Mesenchymal stem cell (in vitro differentiated cells and primary cell): ENCODE measurements at places on chromosomes 7 and 10.

DNA sequence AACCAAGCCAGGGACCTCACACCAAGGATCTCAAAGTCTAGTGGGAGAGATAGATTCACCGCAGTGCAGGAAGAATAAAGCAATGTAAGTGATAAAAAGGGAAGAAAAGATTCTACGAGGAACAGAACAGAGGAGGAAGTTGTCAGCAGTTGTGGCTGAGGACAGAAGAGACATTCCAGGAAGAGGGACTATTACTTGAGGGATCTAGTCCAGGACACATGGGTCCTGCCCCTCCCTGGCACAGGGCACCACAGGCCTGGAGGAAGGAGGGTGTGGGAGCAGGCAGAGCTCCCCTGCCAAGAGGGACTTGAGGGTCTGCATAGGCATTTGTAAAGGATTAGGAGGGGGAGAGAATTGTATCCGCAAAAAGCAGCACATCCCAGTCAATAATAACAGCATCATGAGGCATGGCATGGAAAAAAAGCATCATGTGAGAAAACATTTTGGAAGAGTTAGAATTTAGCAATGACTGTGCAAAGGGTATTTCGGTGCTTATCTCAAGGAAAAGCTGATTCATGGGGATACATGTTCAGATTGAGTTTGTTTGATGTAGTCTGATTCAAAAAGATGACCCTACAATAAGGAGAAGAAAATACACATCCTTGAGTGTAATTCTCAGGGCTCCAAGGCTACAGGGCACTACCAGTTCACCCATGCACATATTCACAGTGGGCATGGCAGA, 12.7 kb downstream of the C10orf71 start:
- H3K27ac ChIP-seq = no peak overlapping the region
- no peak overlapping the region for H3K4me3 ChIP-seq
- no peaks in the 10 kb centered on the region for H3K36me3 ChIP-seq
- no peaks in the 10 kb centered on the region for H3K4me1 ChIP-seq
- no peak for DNase-seq
- H3K27me3 ChIP-seq = peaks cover 55% of the 10 kb centered on the region

DNA sequence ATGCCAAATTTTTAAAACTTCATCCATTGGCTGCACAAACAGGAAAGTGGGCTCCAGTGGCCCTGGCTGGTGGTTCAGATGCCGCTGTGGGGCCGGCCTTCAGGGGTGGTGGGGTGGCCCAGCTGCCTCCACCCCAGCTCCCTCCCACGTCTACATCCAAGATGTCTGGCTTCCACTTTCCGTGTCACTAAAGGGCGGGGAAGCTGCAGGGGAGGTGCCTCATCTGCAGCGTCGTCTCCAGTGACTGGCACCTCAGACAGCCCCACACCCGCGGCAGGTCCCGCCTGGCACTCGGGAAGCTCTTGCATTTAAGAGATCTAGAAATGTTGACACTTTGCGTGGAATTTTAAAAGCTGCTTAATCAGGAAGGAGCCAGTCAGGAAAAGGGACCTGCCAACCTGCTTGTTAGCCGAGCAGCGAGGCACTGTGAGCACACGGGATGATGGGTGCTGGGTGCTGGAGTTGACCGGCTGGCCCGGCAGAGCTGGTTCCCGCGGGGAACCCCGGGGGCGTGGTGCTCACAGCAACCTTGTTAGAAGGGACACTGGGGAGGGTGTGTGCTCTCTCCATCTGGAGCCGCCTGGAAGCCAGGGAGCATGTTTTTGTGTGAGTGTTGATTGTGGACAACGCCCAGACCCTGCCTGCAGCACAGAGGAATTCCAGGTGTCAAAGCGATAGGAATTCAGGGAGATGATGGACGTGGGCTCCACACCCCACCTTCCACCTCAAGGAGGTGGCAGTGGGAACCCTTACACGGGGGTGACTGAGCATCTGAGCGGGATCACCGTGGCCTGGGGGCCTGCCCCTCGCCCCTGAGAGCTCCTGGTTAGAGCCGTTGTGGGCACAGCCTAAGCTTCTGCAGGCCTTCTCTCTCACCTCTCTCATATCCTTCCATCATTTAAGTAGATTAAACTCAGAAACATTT, 320.5 kb downstream of the PTPRN2 start:
- H3K27ac ChIP-seq = no peak overlapping the region
- no peak overlapping the region for H3K4me3 ChIP-seq
- no peaks in the 10 kb centered on the region for H3K27me3 ChIP-seq
- no peak for DNase-seq
- no peaks in the 10 kb centered on the region for H3K4me1 ChIP-seq

GRCh38 chr7:11127988-11128387, 154.3 kb downstream of the PHF14 start:
- H3K36me3 ChIP-seq = no peaks in the 10 kb centered on the region
- DNase-seq = peak; percentile 12
- no peak overlapping the region for H3K27ac ChIP-seq

GRCh38 chr10:70921285-70921684, 32.9 kb upstream of the PCBD1 start:
- H3K27ac ChIP-seq = no peak overlapping the region
- no peak overlapping the region for H3K4me3 ChIP-seq
- H3K4me1 ChIP-seq = no peaks in the 10 kb centered on the region
- peaks cover 63% of the 10 kb centered on the region for H3K27me3 ChIP-seq

DNA sequence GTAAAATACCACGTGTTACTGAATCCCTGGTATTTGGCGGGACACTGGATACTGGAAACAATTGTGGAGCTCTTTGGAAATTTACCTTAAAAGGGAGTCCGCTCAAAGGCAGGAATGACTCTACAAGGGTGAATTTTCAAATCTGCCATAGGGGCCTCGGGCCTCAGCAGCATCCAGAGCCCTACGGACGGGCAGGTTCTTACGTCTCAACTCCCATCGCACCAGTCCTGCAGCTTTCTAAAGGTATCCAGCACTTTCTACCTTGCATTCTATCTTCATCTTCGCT, 248 bp downstream of the PSPH start:
- DNase-seq = no peak
- H3K27me3 ChIP-seq = no peaks in the 10 kb centered on the region
- H3K4me3 ChIP-seq = peak overlapping the region; percentile 98
- peak overlapping the region; percentile 94 for H3K27ac ChIP-seq
- H3K4me1 ChIP-seq = peaks cover 23% of the 10 kb centered on the region

DNA sequence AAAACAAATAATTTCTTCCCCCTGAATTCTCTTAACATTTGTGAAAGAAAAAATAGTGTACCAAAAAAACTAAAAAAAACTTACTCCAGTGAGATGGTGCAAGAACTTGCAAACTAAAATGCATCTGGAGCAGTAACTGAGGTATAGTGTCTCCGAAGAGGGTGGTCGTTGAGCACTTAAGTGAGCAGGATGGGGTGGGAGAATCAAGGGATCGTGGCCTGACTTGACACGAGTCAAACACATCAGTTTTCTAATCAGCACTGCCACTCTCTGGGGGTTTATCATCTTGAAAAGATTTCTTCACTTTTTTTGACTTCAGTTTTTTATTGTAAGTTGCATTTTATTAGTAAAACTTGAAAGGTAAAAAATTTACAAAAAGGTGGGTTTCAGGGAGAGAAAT, 2.5 kb downstream of the ZNF273 start:
- peaks cover 3% of the 10 kb centered on the region for H3K4me1 ChIP-seq
- H3K27me3 ChIP-seq = no peaks in the 10 kb centered on the region
- no peak for DNase-seq
- no peaks in the 10 kb centered on the region for H3K36me3 ChIP-seq
- H3K27ac ChIP-seq = no peak overlapping the region
- H3K4me3 ChIP-seq = peak overlapping the region; percentile 45

DNA sequence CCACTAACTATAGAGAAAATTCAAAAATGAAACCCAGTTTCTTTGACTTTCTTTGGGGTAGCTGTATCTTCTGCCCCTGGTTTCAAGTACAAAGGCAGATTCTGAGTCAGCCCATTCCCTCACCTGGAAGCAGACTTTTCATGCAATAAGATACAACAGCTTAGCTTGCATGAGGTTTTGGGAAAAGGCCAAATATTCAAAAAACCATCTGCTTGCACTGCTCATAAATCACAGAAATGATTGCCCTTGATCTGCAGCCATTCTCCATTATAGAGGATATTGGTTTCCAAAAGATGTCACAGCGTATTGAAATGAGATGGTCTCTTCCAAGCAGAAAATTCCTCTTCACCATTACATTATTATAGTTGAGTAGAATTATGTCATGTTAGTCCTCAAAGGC, 354.0 kb downstream of the PHF14 start:
- no peak for DNase-seq
- H3K27ac ChIP-seq = peak overlapping the region; percentile 66
- H3K36me3 ChIP-seq = no peaks in the 10 kb centered on the region
- H3K4me1 ChIP-seq = peaks cover 2% of the 10 kb centered on the region
- no peak overlapping the region for H3K4me3 ChIP-seq
- no peaks in the 10 kb centered on the region for H3K27me3 ChIP-seq

- no peak overlapping the region for H3K27ac ChIP-seq
- no peaks in the 10 kb centered on the region for H3K36me3 ChIP-seq
These were observed 182.5 kb downstream of the SKAP2 start for GRCh38 chr7:26681819-26682418.

DNA sequence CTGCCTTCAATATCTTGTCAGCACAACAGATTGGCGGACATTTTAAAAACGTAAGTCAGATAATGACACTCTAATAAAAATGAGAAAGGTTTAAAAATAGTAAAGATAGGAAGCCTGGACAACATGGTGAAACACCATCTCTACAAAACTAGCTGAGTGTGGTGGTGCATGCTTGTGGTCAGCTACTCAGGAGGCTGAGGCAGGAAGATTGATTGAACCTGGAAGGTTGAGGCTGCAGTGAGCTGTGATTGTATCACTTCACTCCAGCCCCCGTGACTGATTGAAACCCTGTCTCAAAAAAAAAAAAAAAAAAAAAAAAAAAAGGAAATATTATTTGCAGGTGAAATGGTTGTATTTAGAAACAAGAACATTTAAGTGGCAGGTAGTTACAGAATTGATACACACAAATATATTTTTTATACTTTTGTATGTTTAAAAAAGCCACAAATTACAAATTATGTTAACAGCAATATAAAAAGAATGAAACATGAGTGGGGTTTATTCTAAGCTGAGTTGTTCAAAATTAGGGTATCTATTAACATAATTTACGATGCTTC, 141.9 kb downstream of the ADK start:
- H3K27ac ChIP-seq = peak overlapping the region; percentile 8
- peak; percentile 73 for DNase-seq
- no peak overlapping the region for H3K4me3 ChIP-seq
- H3K27me3 ChIP-seq = no peaks in the 10 kb centered on the region
- peaks cover 1% of the 10 kb centered on the region for H3K4me1 ChIP-seq

GRCh38 chr7:38978491-38978890, 782 bp downstream of the POU6F2 start:
- H3K4me3 ChIP-seq = no peak overlapping the region
- H3K27me3 ChIP-seq = peaks cover 27% of the 10 kb centered on the region
- DNase-seq = no peak
- H3K36me3 ChIP-seq = no peaks in the 10 kb centered on the region
- no peak overlapping the region for H3K27ac ChIP-seq
- H3K4me1 ChIP-seq = peaks cover 6% of the 10 kb centered on the region

GRCh38 chr7:40437936-40438634, 303.3 kb downstream of the SUGCT start:
- peaks cover 2% of the 10 kb centered on the region for H3K4me1 ChIP-seq
- H3K27me3 ChIP-seq = no peaks in the 10 kb centered on the region
- H3K4me3 ChIP-seq = no peak overlapping the region

DNA sequence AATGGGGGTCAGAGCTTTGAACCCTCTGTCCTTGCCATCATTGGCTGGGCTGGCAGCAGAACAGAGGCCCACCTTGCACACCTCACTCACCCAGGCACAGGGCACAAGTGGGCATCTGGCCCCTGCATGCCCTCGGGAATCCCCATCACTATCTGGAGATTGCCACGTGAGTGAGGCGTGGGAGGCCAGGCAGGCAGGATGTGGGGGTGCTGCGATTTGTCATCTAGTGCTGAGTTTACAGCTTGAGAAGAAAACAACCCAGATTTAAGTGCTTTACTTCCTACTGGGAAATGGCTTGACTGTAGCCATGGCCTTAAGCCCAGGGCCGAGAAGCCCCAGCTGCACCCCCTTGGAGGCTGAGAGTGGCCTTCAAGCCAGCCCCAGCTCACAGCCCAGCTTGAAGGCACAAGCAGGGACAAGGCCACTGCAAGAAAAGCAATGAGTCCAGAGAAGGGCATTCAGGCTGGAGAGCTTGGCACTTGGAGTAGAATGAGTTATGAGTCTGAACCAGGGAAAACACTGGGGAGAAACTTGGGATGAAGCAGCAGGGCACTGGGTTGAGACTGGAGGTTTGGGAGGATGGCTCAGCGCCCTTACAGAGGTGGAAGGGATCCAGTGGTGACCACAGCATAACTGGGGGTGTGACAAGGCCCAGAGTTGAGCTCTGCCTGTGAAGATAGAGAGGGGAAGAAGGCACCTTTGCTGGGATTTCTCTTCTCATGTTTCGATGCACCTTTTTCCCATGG, 123.0 kb downstream of the CXCL12 start:
- peak; percentile 42 for DNase-seq
- H3K4me3 ChIP-seq = no peak overlapping the region
- H3K36me3 ChIP-seq = no peaks in the 10 kb centered on the region
- H3K27me3 ChIP-seq = no peaks in the 10 kb centered on the region

GRCh38 chr10:14585287-14586193, 189.2 kb downstream of the FAM107B start:
- H3K4me1 ChIP-seq = peaks cover 15% of the 10 kb centered on the region
- peaks cover 6% of the 10 kb centered on the region for H3K36me3 ChIP-seq
- H3K27ac ChIP-seq = no peak overlapping the region
- no peak overlapping the region for H3K4me3 ChIP-seq
- no peak for DNase-seq
- no peaks in the 10 kb centered on the region for H3K27me3 ChIP-seq

DNA sequence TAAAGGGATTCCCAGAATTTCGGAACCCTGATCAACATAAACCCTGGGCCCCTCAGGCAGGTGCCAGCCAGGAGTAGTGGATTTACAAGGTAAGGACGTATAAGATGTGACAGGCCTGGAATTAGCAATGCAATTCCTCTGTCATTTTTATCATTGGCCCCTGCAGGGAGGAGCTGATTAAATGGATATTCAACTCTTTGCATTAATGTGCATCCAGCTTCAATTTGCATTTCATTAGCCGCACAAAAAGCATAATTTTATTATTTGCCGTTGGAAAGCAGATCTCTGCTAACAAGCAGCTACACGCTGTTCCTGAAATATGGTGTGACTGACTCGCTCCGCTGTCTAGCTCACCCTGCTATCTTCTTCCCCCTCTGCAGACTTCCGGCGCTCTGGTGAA, 195.8 kb downstream of the RPS24 start:
- DNase-seq = no peak
- no peaks in the 10 kb centered on the region for H3K36me3 ChIP-seq
- no peaks in the 10 kb centered on the region for H3K27me3 ChIP-seq
- no peak overlapping the region for H3K27ac ChIP-seq
- no peak overlapping the region for H3K4me3 ChIP-seq

GRCh38 chr7:154853063-154853726, 149.7 kb downstream of the PAXIP1 start:
- H3K4me1 ChIP-seq = no peaks in the 10 kb centered on the region
- H3K27ac ChIP-seq = no peak overlapping the region
- no peak for DNase-seq
- H3K4me3 ChIP-seq = no peak overlapping the region
